ENCODE measurements at places on chromosomes 16 and 17. TPM values are rescaled to one million over a fixed set of nuclear protein-coding genes. Genes with fewer than 3 reads are reported as not detected.

The PRKCB gene
- total RNA-seq = 1.8 TPM

The DNAI2 gene
- total RNA-seq = not detected

DNA sequence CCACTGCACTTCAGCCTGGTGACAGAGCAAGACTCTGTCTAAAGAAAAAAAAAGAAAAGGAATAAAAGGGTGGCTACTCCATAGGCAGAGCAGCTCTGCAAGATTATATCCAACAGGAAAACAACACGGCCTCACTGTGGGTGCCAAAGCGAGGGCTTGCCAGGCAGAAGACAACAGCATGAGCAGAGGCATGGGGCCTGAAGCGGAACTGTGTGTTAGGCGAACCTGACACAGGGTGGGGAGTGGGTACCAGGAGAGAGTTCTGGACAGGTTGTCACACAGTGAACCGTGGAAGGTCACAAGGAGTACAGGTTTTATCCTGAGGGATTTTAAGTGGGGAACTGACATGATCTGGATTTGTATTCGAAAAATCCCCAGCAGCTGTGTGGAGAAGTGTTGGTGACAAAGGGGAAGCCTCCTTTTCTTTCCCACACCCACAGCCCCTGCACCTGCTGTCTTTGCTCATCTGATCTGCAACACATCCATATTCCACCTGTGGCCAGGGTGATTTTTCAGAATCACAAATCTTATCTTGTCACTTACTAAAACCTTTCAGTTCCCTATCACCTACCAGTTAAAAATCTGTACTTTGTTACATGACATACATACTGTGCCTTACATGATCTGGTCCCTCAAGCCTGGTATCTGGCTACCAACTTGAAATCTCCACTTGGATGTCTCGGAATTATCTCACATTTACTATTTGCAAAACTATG lies 23.2 kb upstream of the ARHGAP17 start:
- no peak for DNase-seq

The SMIM5 gene
- total RNA-seq = 15.0 TPM

- DNase-seq = no peak
Observed at GRCh38 chr17:3978421-3979289, 14.4 kb upstream of the ATP2A3 start.

The ZNF385C gene
- not detected for total RNA-seq

The OR1F1 gene
- not detected for total RNA-seq

DNA sequence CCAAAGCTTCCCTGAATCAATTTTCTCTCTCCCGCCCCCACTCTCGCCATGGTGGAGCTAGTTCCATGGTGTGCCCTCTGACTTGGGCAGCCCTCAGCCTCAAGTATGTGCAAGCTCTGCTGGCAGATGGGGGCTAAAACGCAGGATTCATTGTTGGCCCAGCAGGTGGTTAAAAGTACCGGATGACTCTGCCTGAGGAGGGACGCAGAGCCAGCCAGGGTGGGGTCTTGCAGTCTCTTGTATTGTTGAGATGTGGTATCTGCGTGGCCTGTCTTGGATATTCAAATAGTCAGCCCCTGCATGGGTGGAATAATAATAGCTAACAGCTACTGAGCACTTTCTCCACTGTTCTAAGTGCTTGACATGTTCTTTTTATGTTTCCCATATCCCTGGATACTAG lies 36.7 kb upstream of the CPNE2 start:
- DNase-seq = no peak

GRCh38 chr16:23367564-23367963 lies 65.5 kb downstream of the SCNN1B start:
- DNase-seq = no peak

The KCTD19 gene
- not detected for total RNA-seq

The KRTAP2-1 gene
- total RNA-seq = not detected

GRCh38 chr17:7862692-7863437 lies 5.1 kb downstream of the CYB5D1 start:
- DNase-seq = no peak

- peak; percentile 89 for DNase-seq
Observed at GRCh38 chr16:89720813-89721545, at the start of the genes VPS9D1 and ZNF276. Gene VPS9D1, minus strand, starts transcription at chr16:89720898. Its CDS starts 37 bp downstream, at chr16:89720861. Gene ZNF276, plus strand, starts transcription at chr16:89721537. Its CDS starts 104 bp downstream, at chr16:89721641.

DNA sequence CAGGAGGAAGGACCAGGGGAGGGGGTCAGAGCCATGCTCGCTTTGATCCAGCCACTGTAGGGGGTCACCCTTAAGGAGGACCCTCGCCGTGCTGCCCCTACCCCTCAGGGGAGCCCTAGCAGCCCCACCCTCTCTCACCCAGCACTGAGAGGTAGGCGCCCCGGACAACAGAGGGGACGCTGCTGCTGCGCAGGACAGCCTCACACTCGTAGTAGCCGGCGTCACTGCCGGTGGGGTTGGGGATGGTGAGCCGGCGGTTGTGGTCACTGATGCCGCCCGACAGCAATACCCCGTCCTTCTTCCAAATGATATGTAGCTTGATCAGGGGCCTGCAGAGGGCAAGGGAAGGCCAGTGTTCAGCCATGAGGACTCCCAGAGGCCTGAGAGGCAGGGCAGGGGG lies 126.0 kb upstream of the CDC42EP4 start:
- DNase-seq = no peak

The CAMTA2 gene
- total RNA-seq = 35.2 TPM

DNA sequence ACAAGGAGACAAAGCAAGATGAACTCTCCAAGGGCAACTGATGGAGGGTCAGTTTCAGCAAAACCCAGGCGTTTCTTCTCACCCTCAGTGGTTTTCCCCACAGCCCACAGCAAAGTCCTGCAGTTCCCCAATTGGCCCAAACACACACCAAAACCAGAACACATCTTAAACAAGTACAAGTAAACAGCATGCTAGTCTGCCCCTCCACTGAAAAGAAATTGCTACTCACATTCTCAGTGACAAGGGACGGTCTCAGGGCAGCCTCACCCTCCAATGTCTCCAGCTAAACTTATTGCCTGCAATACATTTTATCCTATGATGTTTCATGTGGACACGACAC lies 300.6 kb upstream of the IRX3 start:
- DNase-seq = no peak

- no peak for DNase-seq
Observed at GRCh38 chr17:68621065-68621464, 19.9 kb upstream of the FAM20A start.

- DNase-seq = no peak
Observed at GRCh38 chr17:56125830-56126819, 27.1 kb upstream of the ANKFN1 start.

- DNase-seq = no peak
Observed at GRCh38 chr16:84717484-84717883, 17.7 kb downstream of the USP10 start.

- DNase-seq = no peak
Observed at GRCh38 chr16:79656553-79657115, 56.1 kb upstream of the MAF start.

DNA sequence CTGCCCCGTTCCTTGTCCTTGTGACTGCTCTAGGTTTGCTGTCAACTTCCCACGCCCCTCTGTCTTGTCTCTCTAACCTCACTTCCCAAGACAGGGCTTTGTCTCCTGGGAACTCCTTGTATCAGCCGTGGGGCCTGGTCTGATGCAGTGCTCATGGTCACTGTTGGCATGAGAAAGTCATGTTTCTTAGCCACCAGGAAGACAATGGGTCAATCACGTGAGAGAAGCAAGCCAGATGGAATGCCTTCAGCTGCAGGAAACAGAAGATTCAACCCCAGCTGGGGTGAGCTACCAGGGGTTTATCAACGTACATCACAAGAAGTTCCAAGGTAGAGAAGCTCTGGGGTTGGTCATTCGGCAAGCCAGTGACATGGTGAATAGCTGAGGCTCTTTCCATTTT lies 116.6 kb downstream of the IRF8 start:
- no peak for DNase-seq

DNA sequence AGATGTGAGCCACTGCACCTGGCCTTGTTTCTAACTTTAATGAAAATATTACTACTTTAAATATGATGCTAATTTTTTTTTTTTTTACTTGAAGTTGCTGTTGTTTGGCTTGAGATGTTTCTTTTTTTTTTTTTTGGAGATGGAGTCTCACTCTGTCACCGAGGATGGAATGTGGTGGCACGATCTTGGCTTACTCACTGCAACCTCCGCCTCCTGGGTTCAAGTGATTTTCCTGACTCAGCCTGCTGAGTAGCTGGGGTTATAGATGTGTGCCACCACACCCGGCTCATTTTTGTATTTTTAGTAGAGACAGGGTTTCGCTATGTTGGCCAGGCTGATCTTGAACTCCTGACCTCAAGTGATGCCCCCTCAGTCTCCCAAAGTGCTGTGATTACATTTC lies 23.6 kb downstream of the IGSF6 start:
- DNase-seq = no peak

- DNase-seq = peak; percentile 29
Observed at GRCh38 chr16:13793841-13794409, 126.0 kb upstream of the ERCC4 start.

DNA sequence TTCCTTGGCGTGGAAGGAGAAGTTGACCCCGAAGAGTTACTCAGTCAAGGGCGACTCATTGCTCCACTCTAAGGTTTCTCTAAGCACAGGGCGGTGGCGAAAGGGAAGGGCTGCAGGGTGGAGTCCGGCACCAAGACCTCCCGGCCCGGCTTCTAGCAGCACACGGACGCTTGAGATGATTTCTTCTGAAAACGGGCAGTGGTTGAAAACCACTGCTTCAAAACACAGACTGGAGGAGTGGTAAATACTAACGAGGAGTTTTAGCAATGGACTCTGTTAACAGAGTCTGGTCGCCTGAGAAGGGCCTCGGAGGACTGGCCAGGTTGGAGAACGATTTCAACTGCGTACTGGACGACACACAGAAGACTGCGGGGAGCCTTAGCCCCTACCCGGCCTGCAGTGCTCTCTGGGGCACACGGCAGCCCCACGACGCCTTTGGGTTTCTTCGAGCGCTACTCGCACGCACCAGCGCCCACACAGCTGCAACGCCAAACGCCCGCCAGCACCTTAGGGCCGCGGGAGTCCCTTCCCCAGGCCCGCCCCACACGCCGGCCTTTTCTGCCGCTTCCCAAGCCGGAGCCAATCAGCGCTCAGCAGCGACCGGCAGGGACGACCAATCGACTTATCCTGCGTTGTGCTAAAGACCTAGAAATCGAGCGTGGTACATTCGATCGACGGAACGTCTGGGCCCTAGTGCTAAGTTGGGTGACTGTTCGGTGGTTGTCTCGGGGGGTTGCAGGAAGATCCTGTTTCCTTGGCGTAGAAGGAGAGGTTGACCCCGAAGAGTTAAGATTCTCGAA lies 14.4 kb upstream of the CA4 start:
- peak; percentile 93 for DNase-seq

The MYH2 gene
- not detected for total RNA-seq

GRCh38 chr16:51820176-51820575 lies 669.1 kb upstream of the SALL1 start:
- DNase-seq = no peak

DNA sequence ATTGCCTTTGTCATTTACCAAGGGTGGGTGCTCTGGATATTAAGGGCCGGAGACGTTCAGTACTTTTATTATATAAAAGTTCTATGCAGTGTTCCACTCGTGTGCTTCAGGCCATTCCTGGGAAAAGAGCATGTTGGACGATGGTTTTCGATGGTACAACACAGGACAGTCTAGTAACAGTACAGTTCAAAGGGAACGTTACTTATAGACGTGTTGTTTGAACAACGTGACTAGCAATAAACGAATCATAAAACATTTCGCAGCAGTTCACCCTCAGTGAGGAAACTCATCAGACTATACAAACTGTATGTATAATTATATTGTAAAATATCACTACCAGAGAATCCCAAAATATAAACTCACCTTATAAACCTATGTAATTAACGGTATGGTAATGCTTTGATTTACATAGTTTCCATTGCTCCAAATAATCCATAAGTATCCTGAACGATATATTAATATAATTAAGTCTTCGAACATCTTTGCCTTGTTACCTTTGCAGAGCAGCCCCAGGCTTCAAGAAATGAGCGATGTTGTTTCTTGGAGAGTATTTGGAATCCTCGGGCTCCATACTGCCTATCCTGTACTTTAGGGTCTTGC lies 589 bp downstream of the NMT1 start:
- no peak for DNase-seq

- no peak for DNase-seq
Observed at GRCh38 chr17:41322094-41322902, 6.8 kb upstream of the KRTAP17-1 start.

DNA sequence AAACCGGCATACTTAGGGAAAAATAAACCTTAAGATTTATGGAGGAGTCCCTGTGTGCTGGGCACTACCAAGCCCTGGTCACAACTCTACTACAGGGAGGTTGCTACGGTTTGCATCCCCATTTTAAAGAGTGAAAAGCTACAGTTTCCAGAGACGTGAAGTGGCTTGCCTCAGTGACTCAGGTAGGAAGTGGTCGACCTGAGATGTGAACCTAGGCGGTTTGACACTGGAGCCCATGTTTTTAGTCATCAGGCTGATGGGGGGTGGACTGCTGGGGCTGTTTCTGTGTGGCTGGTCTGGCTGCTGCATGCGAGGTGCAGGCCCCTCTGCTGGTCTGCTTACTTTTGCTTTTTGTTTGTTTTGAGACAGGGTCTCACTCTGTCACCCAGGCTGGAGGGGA lies 6.6 kb downstream of the COX6A2 start:
- peak; percentile 44 for DNase-seq

DNA sequence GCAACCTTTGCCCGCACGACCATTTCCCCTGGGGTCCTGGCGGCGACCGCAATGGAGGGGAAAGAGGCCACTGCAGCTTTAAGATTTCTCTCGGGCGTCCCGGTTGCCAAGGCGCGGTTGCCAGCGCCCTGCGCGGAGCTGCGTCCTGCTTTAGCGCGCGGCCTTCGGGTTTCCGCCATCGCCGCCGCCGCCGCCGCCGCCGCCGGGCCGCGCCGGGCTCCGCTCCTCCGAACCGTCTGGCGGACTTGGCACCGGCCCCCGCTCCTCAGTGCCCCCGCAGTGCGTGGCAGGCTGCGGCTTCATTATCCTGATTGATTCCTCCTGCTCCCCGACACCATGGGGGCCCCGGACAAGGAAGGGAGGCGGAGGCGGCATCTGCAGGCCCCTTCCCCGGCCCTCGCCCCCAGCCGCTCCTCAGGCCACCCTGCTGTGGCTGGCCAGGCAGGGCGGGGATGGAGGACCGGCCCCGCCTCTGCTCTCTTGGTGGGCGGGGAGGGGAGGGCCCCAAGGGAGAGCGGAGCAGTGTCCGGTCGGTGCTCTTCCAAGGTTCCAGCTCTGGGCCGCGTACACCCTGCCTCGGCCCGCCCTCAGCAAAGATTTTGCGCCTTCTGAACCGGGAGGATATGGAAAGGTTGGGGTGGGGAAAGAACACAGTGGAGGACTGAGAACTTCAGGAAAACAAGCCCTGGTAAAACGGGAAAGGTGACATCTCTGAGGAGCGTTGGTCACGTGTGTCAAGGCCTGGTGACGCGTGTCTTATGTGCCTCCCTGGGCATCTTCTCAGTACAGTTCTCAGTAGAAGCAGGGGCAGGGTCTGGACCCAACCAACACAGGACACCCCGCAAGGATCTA lies 34.0 kb downstream of the NEUROD2 start:
- peak; percentile 87 for DNase-seq

DNA sequence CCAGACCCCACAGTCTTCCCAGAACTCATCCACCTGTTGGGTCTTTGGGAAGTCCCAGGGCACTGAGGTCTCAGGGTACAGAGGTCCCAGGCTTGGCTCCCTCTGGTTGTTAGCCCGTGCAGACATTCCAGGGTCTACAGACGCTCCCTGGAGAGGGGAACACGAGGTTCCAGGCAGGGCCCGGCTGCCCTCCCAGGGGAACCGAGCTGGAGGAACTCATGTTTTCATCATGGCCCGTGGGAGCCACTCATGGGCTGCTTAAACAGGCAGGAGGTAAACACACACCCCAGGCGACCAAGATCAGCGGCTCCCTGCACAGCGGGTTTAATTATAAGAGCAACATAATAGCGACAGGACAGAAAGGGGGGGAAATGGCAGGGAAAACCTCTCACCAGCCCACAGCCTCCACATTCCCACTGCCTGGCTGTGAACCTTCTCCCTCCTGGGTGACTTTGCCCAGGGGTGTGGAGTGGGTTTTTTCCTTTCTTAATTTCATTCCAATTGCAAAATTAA lies 36.5 kb downstream of the TRARG1 start:
- peak; percentile 66 for DNase-seq

- peak; percentile 74 for DNase-seq
Observed at GRCh38 chr16:22373662-22374310, 633 bp downstream of the CDR2 start.

Data from heart left ventricle (tissue), 16 donors.